Cardiac muscle cell (in vitro differentiated cells and primary cell): ENCODE measurements at places on chromosomes 2 and 18. TPM values are rescaled to one million over a fixed set of nuclear protein-coding genes. Genes with fewer than 3 reads are reported as not detected.

The SCRN3 gene
- polyA plus RNA-seq = 23.5 and 35.0 TPM in 2 replicates

The MYCN gene
- polyA plus RNA-seq = 38.5 and 73.2 TPM in 2 replicates

The YES1 gene
- 18.5 and 20.6 TPM in 2 replicates for polyA plus RNA-seq

The ANKRD30B gene
- not detected in 2 replicates for polyA plus RNA-seq

The VAMP8 gene
- 39.4 and 60.9 TPM in 2 replicates for polyA plus RNA-seq

The MAB21L4 gene
- not detected in 2 replicates for polyA plus RNA-seq

The C18orf63 gene
- not detected in 2 replicates for polyA plus RNA-seq

The GREB1 gene
- 27.1 and 36.8 TPM in 2 replicates for polyA plus RNA-seq

The CTIF gene
- polyA plus RNA-seq = 13.2 and 16.5 TPM in 2 replicates

The SIGLEC15 gene
- 0.62 TPM in 1 of 2 replicates, not detected in the other for polyA plus RNA-seq

The ASB18 gene
- polyA plus RNA-seq = 0.70 TPM in 1 of 2 replicates, not detected in the other

The CACNB4 gene
- 0.18 and 0.59 TPM in 2 replicates for polyA plus RNA-seq

The EVX2 gene
- 0.28 TPM in 1 of 2 replicates, not detected in the other for polyA plus RNA-seq

The KLHL29 gene
- 5.6 and 14.2 TPM in 2 replicates for polyA plus RNA-seq

The ICA1L gene
- polyA plus RNA-seq = 8.3 and 8.5 TPM in 2 replicates

The MTA3 gene
- 52.9 and 80.5 TPM in 2 replicates for polyA plus RNA-seq

The EGR4 gene
- 0.31 TPM in 1 of 2 replicates, not detected in the other for polyA plus RNA-seq

The ZSWIM2 gene
- polyA plus RNA-seq = not detected in 2 replicates
